ENCODE measurements at places on chromosomes 7 and 10.
A peak's percentile ranks its signal among the peaks of the same experiment; 100 is the strongest.

DNA sequence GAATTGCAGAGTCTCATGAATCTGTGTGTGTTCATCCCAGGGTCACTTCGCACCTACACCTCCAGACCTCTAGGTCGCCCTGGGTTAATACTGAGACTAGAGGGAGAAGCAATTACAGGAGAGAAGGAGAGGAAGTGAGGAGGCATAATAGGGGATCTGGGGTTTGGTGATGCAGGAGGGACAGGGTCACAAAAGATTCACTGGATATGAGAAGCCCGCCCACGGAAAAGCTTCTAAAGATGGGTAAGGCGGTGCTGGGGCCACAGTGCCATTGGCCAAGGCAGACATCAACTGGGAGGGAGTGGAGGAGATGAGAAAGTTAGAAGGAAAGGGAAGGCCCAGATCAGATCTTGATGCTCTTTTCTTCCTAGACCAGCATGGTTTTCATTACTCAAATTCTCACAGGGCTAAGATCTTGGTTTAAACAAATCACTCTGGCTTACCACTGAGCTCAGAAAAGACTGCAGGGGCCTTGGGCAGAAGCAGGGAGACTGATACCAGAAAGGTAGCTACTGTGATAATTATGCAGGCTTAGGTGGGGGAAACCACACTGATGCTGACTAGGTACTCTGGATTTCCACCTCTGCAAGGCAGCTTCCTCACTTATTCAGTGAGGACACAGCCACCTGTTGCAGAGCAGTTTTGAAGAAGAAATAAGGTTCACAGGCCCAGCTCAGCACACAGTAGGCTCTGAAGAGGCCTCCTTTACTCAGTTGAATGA is 17.4 kb upstream of the ZNF273 start:
- DNase-seq, result no peak

GRCh38 chr7:49001610-49002033 is 77.3 kb downstream of the CDC14C start:
- peak; percentile 18 for DNase-seq

GRCh38 chr7:17146621-17147020 is 151.8 kb upstream of the AHR start:
- no peak for DNase-seq

DNA sequence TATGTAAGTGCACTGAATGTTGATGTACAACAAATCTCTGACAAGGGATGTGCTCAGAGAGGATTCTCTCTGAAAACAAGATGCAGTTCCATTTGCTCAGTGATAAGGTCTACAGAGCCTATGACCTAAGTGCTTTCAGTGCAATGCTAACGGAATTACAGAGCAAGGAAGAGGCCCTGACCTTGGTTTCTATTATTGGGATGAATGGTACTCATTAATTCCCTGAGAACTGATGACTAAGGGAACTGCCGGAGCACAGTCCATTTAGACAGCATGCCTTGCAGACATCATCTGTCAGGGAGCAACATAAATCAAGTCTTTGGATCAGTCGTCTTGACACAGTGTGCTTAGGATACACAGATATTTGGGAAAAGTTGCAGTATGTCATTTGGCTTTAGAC is 340.8 kb downstream of the PHTF2 start:
- DNase-seq, result no peak

- DNase-seq, result no peak
Observed at GRCh38 chr7:82339958-82340357, 103.6 kb downstream of the CACNA2D1 start.

- DNase-seq, result no peak
Observed at GRCh38 chr7:22783421-22783820, 39.2 kb downstream of the TOMM7 start.

- DNase-seq, result no peak
Observed at GRCh38 chr10:84523526-84523925, 195.1 kb downstream of the CCSER2 start.

GRCh38 chr10:95295031-95295755 is 4.4 kb upstream of the PDLIM1 start:
- no peak for DNase-seq

GRCh38 chr7:129832701-129833227 is 120.0 kb downstream of the UBE2H start:
- DNase-seq, result no peak

GRCh38 chr10:60235001-60235400 is 154.7 kb downstream of the ANK3 start:
- no peak for DNase-seq

DNA sequence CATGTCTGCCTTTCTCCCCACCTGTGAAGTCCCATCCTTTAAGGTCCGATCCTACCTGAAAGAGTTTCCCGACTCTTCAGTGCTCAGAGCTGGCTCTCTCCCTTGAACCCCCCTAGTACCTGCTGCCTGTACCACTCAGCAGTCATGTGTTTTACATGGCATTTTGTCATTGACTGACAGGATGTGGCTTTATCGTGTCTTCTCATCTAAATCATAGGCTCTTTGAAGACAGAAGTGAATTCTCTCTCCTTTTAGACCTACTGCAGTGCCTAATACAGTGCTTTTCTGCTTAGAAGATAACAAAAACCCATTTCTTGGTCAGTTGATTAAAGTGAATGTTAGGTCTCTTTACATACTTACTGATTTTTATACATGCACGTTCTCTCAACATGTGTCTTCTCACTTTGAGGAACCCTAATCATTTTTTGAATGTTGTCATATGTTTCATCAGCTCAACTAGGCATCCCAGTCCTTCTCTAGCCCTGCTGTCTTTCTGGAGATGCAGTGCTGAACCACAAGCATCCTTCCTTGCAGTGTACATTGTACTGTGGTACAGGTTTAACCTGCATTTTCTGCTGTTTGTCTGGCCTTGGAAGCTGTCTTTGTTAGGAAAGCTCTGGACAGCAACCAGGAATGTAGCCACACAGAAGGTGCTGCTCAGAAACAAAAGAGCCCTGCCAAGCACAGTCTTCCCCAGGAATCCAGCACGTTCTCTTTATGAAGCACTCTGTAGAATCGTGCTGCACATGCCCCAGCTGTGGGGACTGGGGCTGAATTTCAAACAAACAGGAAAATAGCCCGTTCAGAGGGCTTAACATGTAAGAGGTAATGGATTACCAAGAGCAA is 28.1 kb upstream of the LRRC4 start:
- no peak for DNase-seq

DNA sequence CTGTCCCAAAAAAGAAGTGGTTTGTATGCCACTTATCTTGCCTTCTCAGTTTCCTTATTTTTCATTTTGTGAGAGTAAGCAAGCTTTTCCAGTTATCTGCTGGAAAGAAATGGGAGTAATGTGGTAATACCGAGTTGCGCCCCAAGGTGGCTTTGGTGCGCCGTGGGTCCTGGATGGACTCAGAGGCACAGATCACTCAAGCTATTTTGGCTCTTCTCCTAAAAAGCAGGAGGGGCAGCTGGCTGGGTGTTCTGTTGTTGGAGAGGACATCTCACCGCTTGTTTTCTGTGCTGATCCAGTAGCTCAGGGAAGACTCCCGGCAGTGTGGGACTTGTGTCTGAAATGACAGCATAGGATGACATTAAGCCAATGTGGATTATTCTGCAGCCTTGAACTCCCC is 16.4 kb downstream of the PRKRIP1 start:
- DNase-seq, result no peak

DNA sequence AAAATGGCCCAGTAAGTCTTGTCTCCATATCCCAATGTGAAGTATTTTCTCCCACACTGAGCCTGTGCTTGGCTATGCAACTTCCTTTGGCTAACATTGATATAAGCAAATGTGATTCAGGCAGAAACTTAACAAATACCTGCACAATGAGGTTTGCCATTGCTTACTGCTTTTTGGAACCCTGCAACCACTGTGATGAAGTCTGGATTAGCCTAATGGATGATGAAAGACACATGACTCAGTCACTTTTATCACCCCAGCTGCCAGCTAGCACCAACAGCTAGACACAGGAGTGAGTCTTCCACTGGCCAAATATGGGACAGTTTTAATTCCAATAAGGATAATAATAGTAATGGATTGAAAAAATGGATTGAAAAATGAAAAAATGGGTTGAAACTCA is 854.5 kb downstream of the GRM8 start:
- no peak for DNase-seq

DNA sequence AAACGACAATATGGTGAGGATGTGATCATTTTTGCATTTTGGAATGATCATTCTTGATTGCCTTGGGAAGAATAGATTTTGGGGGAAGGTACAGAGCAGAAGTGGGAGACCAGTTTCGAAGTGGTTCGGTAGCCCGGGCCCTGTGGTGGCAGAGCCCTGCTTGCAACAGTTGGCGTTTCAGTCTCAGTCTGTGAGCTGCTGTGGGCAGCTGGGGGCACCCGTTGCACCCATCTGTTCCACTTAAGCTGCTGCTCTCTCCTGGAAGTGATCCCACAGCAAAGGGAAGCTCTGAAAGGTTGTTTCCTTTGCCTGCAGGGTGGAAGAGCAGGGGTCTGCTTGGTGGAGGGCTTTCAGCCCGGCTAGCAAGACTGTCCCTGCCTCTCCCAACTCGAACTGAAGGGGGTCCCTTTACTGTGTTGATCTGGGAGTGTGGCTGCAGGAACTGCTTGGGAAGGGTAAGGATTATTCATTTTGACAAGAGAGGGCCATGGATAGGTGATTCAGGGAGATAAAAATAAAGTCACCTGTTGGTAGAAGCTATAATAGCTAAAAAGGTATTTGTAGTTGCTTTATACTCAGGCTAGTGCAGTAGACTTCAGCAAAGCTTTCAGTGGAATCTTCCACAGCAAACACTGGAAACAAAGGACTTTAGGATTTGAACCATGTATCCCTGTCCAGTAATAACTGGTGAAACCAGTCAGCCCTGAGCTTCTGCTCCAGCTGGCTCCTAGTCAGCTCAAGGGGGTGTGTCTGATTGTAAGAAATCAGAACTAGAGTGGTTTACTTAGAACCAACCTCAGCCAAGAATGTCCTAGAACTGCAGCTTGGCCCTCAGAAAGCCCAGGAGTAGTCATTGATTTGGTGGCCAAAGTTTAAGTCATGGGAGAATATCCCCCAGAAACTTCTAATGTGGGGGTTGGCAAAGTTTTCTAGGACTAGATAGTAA is 53.1 kb upstream of the PDCD4 start:
- DNase-seq, result no peak

DNA sequence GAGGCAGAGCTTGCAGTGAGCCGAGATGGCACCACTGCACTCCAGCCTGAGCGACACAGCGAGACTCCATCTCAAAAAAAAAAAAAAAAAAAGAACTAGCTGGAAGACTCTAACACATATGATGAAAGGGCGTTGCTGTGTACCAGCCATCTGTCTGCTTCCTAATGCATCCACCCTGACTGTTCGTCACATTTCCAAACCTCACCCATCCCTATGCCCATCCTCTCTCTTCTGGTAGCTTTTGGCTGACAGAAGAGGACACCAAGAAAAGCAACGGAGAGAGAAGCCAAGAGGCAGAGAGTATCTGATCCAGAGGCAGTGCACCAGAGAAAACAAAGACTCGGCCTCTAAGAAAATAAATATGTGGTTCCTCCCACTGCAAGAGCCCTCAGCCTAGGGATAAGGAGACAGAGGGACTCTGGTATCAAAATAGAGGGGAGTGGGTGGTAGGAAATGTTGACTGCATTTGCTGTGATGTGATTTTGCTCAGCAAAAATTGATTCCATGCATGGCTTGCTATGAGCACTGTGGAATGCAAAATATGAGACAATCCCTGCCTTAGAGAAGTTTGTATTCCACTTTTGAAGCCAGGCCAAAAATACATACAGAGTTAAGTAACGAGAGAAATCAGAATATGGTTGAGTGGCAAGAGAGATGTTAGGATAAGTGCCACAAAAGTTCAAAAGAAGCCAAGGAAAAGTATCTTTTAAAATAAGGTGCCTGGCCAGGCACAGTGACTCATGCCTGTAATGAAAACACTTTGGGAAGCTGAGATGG is 100.8 kb upstream of the STK17A start:
- DNase-seq, result no peak

DNA sequence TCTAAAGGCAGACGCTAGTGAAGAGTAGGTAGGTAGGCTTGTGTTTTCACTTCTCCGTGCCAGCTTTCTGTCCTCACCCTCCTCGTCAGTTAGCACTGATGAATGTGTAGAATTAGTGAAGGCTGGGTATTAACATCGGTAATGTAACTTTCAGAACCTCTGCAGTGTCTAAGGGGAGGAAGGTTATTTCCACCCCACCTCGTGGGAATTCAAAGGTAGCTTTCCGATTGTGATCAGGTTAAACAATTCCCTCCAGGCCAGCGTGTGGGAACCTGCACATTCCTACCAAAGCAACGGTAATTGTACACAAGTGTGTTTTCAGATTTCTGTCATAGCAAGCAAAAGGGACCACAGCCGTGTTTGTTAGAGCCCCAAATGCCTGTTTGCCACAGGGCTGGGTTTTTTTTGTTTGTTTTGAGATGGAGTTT is 405.0 kb upstream of the GALNT17 start:
- no peak for DNase-seq

DNA sequence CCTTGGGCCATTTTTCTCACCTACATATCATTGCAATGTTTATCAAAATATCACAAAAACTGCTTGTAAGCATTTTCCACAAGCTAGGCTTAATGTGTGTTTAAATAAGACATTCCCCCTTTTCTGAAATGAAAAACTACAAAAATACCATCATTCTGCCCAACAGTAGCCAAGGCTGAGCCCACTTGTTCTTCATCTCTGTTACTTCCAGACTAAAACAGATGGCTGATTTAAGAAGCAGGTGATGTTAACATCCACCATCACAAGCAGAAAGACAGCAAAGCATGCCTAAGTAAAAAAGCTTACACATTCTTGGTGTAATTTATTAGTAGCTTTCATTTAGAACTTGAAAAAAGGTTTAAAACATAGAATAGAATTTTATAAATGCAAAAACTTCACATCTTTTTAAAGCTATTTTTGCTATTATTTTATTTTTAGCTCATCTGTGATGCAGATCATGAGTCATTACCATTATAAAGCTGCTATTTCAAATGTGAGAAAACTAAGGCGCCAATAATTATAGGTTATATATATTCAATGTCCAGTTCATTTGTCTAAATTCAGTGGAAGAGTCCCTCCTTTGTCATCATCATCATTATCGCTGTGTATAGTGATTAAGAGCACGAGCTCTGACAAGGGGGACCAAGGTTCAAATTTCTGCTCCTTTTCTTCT is 109.4 kb downstream of the RELN start:
- no peak for DNase-seq

GRCh38 chr10:110268442-110268841 is 36.3 kb downstream of the SMNDC1 start:
- no peak for DNase-seq

DNA sequence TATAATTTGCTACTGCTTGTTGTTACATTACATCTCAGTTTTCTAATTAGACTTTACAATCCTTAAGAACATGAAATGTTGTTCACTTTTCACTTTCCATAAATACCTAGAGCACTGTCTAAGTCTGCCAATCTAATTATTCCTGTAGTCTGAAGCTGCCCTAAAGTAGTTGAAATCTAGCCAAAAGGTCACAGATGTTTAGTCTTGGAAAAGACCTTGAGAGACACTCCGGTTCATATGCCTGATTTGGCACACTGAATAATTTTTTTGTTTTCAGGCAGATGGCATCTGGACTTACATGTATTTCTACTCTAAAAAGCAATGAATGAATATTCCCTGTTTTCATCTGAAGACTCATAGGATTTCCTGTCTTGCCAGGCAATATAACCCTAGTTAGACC is 359.1 kb downstream of the ANKRD7 start:
- DNase-seq, result no peak

Data from ovary (tissue), 10 donors.